COR-L47 (cell line): ENCODE measurements at places on chromosomes 2 and 18.
A peak's percentile ranks its signal among the peaks of the same experiment; 100 is the strongest.

DNA sequence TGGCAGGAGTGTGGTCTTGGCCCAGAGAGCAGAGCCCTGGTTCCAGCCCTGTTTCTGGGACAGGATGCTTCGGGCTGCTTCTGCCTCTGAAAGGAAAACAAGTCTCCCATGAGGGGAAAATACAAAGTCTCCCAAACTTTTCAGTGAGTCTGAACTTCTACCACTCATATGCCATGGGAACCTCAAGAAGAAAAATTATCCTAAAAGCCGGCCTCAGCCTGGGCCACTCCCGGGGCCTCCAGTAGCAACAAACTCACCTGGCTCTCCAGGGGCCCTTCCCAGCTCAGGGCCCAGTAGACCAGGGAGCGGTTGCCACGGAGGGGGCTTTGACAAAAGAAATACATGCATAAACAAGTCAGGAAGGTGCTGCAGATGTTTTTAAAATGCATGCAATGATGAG, 289.2 kb upstream of the HDAC4 start:
- DNase-seq: no peak

DNA sequence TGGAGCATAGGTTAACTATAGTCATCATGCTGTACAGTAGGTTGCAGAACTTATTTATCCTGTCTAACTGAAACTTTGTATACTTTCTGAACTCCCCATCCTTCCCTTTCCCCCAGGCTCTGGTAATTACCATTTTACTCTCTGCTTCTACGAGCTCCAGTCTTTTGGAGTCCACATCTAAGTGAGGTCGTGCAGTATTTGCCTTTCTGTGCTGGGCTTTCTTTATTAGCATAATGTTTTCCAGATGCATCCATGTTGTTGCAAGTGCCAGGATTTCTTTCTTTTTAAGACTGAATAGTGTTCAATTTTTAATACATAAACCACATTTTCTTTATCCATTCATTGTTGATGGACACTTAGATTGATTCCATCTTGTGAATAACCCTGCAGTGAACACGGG, 464.1 kb downstream of the TGIF1 start:
- no peak for DNase-seq

GRCh38 chr2:100992262-100992661, 9.8 kb upstream of the RPL31 start:
- DNase-seq: no peak

GRCh38 chr18:58896268-58896667, 31.6 kb downstream of the ZNF532 start:
- DNase-seq: no peak

DNA sequence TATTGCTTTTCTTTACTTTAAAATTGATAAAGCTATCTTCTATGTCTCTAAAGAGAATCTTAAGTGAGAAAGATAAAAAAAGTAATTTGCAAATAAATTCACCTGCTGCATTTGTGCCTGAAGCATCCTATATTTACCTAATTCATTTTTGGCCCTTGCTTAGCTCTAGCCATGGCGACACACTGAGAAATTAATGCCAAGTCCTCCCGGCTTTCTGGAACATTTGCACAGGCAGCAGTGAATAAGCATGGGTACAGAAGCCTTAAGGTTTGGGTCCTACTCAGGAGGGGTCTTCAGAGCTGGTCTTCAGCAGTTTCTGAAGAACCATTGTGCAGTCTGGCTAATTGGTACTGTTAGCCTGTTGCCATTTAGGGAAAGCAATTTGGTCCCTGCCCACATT, 73.9 kb upstream of the ZEB2 start:
- no peak for DNase-seq

GRCh38 chr2:136257893-136258292, 139.9 kb upstream of the CXCR4 start:
- DNase-seq: no peak

DNA sequence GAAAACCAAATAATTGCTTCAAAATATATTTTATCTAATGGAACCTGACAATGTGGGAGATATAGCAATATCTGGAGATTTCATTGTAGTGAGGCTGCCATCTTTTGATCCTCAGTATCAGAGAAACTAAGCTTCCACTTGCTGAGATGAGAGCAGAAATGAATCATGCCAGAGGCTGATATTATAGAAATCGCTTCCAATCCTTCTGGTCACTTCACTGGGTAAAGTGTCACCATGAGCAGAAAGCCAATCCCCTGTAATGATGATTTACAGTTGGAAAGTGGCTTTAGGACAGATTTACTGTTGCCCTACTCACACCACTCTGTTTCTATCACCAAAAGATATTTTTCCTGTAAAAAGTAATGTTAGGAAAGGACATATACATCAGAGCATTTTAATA, 365.0 kb upstream of the VRK2 start:
- DNase-seq: no peak

DNA sequence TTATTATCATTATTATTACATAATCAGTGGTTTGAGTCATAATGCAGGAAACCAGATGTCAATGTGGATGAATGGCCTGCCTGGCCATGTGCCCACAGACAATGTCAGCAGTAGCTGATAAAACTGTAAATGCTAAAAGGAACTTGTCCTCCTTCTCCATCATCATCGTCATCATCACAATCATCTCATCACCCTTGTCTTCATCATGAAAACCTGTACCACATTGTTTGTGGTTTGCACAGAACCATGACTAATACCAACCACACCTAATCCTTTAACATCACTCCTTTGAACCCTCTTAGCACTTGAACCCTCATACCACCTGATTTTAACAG, 96.0 kb downstream of the HNMT start:
- DNase-seq: peak; percentile 41

GRCh38 chr2:8847400-8847799, 10.0 kb upstream of the KIDINS220 start:
- no peak for DNase-seq

- DNase-seq: no peak
Measured at GRCh38 chr2:171260471-171261424, 100.1 kb upstream of the TLK1 start.

GRCh38 chr18:21612125-21613039, at the start of gene SNRPD1:
Gene SNRPD1 (plus strand): TSS chr18:21612314. CDS start chr18:21612430, 116 bp downstream.
- DNase-seq: peak; percentile 95

GRCh38 chr18:71371951-71372605, 1083.2 kb downstream of the SOCS6 start:
- DNase-seq: peak; percentile 32

- no peak for DNase-seq
Measured at GRCh38 chr2:170485254-170486026, 229.7 kb upstream of the SP5 start.

DNA sequence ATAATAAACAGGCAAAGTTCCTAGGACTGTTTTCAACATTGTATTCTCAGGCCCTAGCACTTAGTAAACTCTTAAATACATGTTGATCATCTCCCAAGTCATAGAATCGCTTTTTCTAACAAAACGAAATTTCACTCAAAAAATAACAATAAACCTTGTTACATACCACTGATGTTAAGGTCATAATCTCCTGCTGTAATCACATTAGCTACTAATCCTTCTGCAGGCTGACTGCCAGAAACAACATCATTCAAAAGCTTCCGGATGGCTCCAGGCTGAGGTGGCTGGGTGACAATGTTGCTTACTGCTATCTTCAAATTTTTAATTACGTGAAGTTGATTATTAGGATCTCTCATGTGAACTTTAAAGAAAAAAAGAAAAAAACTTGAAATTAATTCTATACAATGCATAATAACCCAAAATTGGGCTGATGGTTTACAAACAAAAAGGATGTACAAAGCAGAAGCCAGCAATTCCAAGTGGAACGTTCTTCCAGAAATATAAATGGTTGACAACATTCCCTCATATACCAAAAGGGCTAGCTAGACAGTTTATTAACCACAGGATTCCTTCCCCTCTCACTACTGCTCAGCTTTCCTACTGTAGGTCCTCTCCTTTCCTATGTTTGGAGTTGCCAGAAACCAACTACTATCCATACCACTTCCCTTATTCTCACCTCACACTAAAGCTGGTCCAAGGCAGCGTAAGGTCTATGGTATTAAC, 11.6 kb downstream of the TRAPPC8 start:
- no peak for DNase-seq

DNA sequence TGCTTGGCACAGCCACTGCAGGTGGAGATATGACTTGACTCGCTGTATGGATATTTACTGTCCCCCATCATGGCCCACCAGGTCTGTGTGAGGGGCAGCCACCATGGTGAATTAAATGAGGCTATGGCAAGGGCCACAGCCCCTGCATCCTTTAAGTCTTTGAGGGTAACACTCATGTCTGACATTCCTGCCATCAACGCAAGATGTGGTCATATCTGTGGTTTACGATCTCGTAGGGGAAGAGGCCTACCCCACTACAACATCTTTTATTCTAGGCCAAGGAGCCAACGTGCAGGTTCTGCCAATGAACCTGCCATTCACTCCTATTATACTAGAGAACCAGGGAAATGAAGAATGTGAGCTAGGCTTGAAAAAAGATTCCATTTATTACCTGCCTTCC, 381.6 kb upstream of the ID2 start:
- DNase-seq: no peak

DNA sequence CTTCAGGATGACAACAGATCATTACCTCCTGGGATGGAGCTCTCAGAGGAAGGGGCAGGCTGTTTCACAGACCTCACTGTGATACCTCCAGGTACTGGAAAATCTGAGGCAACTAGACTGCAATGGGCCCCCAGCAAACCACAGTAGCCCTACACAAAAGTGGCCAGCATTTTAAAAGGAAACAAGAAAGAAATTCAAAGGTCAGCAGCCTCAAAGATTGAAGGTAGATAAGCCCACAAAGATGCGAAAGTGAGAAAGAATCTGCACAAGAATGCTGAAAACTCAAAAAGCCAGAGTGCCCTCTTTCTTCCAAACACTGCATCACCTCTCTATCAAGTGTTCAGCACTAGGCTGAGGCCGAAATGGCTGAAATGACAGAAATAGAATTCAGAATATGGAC, 499.5 kb upstream of the CHAC2 start:
- DNase-seq: no peak

DNA sequence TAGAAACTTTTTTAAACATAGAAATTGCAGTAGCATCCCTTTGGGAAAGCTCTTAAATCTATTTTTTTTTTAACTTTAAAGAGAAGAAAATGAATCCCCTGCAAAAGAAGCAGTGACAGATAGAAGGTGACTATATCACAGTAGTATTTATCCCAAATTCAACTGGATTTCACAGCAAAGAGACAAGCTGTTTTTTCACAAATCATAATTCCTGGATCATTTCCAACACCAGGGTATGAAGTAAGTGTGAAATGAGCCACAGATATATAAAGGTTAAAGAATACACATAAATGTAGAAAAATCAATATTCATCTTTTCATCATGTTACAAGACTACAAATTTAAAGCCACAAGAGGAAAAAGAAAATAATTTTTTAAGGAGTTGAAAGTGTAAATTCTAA, 1404.9 kb upstream of the NXPH2 start:
- DNase-seq: no peak

- no peak for DNase-seq
Measured at GRCh38 chr2:240502430-240503121, 55.2 kb downstream of the ANKMY1 start.

GRCh38 chr2:145186303-145186702, 666.4 kb upstream of the ZEB2 start:
- DNase-seq: no peak

DNA sequence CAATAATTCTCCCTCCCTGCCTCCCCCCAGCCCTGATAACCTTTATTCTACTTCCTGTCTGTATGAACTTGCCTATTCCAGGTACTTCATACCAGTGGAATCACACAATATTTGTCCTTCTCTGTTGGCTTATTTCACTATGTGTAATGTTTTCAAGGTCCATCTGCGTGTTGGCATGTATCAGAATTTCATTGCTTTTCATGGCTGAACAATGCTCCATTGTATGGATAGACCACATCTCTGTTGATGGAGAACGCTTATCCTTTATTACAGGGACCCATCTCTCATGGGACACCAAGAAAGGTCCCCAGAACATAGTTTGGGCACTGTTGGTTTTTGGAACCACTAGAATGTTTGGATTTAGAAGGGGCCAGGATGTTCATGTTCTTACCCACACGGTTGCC, 40.2 kb downstream of the ATOH8 start:
- DNase-seq: no peak

DNA sequence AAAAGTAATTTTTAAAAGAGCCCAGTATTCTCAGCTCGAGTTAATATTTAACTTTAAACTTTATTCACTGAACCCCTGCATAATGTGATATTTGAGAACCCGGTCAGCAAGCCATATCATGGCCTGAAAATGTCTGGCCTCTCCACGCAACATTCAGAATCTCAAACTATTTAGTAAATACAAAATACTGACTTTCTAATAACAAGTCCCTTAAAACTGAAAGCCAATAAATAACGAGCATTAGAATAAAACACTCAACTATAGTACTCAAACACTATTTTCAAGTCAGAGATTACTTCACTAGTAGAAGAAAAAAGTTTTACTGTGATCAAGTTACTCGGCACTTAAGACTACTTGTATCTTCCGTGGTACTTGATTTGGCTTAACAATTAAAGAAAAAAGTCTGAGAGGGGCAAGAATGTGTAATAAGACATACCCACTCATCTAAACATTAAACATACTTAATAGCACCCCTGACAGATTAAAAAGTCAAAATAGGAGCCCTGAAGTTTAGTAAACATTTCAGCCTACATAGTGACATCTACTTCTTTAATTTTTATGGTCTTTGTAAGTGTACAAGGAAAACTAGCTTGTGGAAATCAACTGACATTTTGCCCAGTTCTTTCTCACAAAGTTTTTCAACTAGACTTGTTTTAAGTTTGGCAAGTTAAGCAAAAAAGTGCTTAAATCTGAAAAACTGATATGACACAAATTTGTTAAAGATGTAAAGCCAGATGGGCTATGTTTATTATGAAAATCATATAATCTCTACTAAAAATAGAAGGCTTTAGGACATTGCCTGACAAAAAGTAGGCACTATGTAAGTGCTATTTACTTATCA, 38.2 kb downstream of the RTN4 start:
- no peak for DNase-seq

DNA sequence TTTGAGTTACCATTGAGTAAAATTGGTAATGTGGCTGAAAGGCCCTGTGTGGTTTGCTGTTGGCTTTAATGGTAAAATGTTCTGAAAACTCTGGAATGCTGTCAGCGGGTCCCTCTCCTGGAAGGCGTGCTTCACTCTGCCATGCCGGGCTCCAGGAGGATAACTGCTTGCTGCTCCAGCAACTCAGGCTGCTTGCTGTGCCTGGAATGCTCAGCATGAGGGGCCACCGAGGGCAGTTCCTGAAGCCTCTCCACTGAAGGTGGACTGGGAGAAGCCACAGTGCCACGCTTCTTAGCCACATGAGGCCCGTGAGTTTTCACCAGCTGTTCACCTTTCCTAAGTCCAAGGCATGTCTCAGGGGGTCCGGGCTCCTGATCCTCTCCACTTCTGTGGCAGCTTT, 90.4 kb upstream of the FAM110C start:
- no peak for DNase-seq

DNA sequence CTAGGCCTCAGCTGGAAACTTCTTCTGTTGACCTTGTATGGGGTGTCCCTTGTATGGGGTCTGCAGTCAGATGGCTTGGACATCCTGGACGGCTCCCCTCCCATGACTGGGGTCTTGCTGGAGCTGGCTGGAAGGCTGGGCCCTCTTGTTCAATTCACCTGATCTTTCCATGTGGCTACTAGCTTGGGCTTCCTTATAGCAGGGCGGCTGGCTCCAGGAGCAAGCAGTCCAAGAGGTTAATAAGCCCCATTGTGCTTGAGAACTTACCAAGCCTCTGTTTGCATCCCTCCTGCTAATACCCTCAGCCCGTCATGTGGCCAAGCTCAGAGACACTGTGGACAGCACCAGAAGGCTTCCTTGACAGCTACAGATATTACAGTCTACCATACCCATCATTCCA, 111.6 kb upstream of the NPAS2 start:
- DNase-seq: no peak

GRCh38 chr2:207619764-207620203, 5.4 kb downstream of the METTL21A start:
- no peak for DNase-seq

- peak; percentile 62 for DNase-seq
Measured at GRCh38 chr2:74554820-74555531, 456 bp downstream of the DOK1 start.
